ENCODE measurements at places on chromosomes 5 and 9.

- DNase-seq: no peak
Observed at GRCh38 chr5:79088507-79088906, 18.9 kb downstream of the BHMT2 start.

DNA sequence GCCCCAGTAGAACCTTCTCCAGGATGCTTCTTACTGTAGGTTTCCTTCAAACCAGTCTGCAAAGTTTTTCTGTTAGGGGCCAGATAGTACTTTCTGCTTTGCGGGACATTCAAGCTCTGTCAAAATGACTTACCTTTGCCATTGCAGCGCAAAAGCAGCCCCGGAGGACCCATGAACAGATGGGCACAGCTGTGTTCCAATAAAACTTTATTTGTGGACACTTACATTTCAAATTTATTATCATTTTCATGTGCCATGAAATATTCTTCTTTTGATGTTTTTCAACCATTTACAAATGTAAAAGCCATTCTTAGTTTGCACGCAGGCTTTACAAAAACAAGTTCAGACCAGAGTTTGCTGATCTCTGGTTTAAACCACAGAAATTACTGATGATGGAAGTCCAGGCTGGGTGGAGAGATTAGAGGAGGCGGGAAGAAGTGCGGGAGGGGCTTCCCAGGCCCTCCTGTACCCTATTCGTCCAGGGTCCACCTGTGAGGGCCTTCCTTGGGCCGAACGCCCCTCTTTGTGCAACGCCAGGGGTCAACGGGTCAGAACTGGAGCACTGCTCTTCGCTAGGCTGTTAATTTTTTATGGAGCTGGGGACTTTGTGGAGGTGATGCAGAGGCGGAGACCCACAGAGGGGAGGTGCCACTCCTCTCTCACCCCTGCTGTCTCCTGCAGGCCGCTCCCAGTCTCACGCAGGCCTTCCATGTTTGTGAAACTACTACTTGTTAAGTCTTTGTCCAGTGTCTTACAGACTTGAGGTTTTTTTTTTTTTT lies 7.6 kb upstream of the ASS1 start:
- no peak for DNase-seq

GRCh38 chr9:15389173-15389572 lies 33.5 kb upstream of the SNAPC3 start:
- DNase-seq: no peak

DNA sequence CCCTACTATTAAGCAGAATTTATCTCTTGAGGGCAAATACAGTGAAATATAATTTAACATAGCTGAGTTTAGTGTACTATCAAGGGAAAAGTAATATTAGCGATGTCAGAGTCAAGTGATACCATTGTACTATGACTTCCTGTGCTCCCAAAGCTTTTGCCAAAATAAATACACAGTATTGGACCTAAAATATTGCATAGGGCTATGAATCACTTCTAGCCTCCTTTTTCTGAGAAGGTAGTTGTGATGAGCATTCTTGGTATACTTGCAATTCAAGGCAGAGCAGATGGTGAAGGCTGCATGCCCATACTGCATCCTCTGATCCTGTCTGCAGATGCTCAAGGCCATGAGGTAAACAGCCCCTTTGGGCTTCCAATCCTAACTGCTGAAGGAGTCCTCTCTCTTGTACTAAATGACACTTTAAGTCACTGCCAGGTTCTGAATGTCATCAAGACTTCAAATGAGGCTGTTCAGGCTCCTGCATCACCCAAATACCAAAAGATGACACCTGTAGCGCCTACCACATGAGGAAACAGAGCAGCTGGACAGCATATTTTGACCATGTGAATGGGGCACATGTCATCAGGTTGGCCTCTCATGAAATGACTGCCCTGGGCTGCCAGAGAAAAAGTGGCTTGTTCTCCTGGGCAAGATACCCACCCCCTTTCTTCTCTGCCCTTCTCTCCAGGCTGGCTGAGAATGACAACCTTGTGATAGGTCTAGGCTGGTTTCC lies 29.7 kb upstream of the PPP2CA start:
- DNase-seq: no peak

DNA sequence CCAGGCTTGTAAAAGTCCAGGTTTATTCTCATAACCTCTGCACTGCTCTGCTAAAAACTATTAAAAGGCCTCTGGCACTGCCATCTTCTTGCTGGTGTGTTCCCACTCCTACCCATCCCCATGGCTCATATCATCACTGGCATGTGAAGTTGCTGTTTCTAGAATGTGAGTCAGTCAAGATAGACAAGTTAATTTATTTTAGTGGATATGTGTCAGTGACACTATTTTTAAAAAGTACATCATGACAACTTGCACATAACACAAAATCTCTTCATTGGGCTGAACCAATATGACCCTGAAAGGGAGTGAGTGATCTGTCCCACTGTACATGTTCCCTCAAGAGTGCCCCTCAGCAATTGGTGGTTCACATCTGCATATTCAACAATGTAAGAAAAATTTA lies 299.7 kb downstream of the NFIB start:
- no peak for DNase-seq

DNA sequence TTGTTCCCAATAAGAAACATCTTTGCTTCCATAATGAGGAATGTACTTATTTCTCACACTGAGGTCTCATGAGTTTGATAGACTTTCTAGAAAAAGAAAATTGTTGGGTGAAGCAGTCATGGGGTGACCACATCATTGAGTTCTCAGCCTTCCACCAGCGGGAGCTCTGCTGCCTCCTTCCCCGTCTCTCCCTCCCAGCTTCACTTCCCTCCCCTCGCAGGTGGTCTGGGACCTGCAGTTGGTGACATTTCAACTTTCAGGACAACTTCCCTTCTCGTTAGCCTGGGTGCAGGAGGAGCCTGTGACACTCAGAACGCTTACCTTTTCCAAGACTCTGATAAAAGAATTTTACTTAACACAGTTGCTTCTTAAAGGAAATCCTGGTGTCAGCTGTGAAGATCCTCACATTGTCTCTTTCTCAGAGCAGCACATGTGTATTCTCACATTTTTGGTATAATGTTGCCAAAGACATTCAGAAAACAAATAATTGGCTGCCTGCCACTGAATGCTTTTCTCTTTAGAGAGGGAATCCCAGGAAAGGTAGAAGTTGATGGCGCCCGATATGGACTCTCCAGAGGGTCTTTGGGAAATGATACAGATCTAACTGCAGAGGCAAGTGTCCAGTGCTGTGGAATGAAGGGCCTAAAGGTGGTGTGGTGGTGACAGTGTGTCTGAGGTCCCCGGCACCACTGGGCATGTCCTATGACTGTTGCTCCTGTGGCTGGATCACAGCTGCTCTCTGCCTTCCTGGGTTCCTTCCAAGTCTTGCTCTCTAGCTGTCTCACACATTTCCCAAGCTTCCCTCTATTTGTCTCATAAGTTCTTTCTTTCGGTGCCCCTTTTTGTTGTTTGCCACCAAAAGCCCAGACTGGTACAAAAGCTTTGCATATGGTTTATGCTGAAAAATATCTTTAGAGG lies 238.1 kb downstream of the GAS1 start:
- DNase-seq: no peak

GRCh38 chr9:117783828-117784227 lies 79.6 kb downstream of the TLR4 start:
- DNase-seq: no peak

- DNase-seq: no peak
Observed at GRCh38 chr5:142827934-142828576, 57.9 kb downstream of the ARHGAP26 start.

- no peak for DNase-seq
Observed at GRCh38 chr9:92740009-92740408, 24.6 kb downstream of the BICD2 start.

- no peak for DNase-seq
Observed at GRCh38 chr5:135596157-135596763, 17.5 kb upstream of the CXCL14 start.

- DNase-seq: no peak
Observed at GRCh38 chr9:13860946-13861640, 452.8 kb downstream of the NFIB start.

GRCh38 chr5:42591015-42591414 lies 165.6 kb upstream of the CCDC152 start:
- DNase-seq: no peak

DNA sequence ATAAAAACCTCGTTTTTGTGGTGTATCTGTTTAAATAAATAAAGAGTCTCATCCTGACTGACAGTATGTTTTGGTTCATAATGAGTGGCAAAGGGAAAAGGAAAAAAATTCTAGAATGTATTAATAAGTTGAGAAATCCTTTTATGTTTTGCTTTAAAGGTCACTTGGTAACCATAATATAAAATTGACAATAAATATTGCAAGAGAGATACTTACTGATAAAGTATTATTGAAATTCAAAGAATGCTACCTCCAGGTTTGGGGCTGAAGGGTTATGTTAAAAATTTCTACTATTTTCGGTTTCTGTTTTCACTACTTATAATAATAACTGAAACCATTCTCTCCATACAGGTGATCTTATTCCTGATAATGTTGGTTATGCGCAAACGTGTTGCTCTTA lies 85.4 kb upstream of the FSD1L start:
- DNase-seq: no peak

GRCh38 chr5:124252191-124252638 lies 494.2 kb downstream of the ZNF608 start:
- no peak for DNase-seq

- DNase-seq: no peak
Observed at GRCh38 chr5:115429345-115429940, 115.1 kb downstream of the FEM1C start.

- DNase-seq: no peak
Observed at GRCh38 chr5:130455175-130455574, 550.9 kb downstream of the CHSY3 start.

DNA sequence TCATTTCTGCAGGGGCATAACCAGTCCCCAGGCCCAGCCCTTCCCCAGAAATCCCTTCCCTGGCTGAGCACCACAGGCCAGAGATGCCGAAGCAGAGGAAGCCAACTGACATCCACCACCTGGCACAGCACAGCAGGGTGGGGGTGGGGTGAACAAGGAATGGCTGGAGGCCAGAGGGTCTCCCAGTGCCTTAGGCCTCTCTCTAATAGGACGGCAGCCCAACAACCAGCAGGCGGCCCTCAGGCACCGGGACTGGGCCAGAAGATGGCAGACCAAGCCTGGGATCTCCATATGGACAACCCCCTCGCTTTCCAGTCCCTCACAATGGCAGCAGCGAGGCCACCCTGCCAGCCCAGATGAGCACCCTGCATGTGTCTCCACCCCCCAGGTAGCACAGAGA lies 13.2 kb downstream of the PDLIM4 start:
- DNase-seq: no peak

DNA sequence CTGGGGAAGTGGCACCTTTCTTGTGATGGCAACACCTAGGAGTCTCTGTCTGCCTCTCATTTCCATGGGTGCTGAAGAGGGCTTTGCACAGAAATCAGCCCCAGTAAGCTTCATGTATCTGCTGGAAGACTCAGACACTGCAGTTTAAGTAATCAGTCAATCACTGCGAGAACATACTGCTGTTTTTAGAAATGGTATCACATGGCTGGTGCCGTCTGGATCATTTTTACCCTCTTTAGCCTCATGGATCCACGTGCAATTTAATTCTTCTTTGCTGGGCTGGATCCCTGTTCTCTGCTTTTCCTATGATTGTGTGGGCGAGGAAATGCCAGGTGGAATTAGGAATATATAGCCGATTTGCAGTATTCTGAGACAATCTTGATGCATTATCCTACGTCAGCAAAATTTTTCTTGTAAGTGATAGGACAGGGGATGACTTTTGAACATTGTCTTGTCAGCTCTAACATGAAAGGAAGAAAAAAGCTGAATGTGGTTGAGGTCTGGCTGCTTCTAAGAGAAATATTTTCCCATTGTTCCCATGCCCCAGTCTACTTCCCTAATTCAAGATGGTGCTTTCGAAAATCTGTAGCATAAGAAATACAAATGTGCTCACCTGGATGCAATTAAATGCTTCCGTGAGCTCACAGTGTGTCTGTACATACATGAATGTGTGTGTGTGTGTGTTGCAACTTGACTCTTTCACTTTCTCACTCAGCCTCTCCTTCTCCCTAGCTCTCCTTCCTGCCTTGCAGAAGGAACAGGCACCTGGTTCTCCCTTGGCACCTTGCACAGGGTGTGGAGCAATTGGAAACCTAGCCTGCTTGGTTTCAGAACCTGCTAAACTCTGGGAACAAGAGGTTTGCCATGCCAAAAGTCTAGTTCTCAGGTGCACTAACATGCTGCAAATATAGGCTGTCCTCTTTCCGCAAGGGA lies 281.6 kb downstream of the NTRK2 start:
- DNase-seq: no peak

DNA sequence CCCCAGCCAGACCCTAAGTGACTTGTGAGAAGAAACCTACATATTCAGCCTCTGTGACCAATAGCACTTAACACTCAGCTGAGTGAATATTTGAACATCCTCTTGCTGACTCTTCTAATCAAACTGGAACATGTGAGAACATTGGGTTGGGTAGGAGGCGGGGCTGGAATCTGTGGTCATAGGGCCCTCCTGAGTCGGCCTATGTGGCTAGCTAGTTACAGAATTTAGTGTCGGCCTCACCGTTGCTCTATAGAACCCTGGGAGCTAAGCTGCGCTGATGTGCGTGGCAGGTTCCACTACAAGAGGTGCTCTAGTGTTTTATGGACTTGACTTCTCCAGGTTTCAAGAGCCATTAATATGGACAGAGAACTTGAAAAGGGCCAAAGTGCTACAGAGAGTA lies 138.8 kb downstream of the DROSHA start:
- DNase-seq: no peak

DNA sequence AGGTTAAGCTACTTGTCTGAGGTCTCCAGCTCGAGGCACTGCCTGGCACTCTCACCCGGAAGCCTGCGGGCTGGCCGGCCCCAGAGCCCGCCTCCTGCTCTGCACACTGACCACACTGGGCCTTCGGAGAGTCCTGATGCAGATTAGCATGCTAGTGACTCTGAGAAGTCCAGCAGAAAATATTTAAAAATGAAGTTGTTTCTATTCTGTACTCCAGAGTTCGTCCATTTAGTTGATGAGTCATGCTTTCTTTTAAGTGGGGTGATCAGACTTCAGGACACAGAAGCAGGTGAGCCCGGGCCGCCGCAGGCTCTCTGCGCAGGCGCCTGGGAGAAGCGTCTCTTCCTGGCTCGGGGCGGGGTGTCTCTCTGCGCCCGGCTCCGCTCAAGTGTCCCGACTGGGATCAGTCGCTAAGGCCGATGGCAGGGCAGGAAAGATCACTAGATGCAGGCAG lies 32.5 kb downstream of the FAM240B start:
- DNase-seq: no peak

- no peak for DNase-seq
Observed at GRCh38 chr5:65776441-65777141, 54.6 kb downstream of the NLN start.

DNA sequence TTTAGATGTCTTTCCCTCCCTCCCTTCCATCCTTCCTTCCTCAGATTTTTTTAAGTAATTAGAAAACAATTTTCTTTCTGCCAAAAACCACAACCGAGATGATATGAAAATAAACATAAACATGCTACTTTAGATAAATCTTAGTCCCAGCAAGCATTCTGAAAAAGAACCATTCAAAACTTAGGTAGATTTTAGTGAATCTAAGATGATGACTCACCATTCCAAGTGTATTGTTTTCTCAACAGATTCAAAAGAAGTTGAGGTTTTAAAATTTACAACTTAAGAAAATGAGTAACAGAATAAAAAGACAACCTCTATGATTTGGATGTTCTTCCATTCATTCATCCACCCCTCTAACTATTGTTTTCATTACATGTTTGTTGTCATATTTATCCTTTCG lies 465.1 kb downstream of the PDE4D start:
- no peak for DNase-seq

GRCh38 chr5:36150676-36151433 lies 832 bp downstream of the LMBRD2 start:
- no peak for DNase-seq

- no peak for DNase-seq
Observed at GRCh38 chr9:23434654-23435053, 391.4 kb downstream of the ELAVL2 start.

GRCh38 chr5:177601577-177602457 lies 1.9 kb downstream of the B4GALT7 start:
- DNase-seq: no peak
